ENCODE measurements at places on chromosomes 5 and 9.

GRCh38 chr9:18501949-18502348 lies 28.0 kb downstream of the ADAMTSL1 start:
- no peak for DNase-seq

DNA sequence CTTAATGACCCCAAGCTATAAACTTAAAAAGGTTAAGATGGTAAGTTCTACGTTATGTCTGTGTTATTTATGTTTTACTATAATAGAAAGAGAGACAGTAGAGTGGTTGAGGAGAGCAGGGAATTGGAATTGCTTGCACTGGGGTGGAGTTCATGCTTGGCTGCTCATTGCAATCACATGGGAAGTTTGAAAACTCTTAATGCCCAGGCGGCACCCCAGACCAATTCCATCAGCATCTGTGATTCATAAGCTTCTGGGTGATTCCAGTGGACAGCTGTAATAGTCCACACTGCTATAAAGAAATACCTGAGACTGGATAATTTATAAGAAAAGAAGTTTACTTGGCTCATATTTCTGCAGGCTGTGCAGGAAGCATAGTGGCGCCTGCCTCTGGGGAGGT lies 323.9 kb upstream of the MSX2 start:
- no peak for DNase-seq

DNA sequence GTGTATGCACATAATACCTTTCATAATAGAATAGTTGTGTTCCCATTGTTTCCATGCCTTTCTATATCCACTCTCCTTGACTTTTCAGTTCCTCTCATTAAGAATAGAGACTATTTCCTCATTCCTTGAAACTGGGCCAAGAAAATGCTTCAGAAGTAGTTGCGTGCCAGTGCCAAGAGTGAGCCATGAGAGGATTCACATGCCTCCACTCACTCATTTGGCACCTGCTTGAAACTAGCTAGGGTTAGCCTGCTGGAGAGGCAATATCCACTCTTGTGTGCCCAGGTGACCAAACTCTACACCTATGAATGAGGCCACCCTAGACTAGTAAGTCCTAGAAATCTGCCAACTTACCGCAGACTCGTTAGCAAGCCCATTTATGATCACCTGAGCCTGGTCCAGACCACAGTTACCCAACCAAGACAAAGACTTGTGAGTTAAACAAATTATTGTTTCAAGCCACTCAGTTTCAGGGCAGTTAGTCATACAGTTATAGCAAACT lies 276.3 kb downstream of the EPB41L4A start:
- DNase-seq: no peak

DNA sequence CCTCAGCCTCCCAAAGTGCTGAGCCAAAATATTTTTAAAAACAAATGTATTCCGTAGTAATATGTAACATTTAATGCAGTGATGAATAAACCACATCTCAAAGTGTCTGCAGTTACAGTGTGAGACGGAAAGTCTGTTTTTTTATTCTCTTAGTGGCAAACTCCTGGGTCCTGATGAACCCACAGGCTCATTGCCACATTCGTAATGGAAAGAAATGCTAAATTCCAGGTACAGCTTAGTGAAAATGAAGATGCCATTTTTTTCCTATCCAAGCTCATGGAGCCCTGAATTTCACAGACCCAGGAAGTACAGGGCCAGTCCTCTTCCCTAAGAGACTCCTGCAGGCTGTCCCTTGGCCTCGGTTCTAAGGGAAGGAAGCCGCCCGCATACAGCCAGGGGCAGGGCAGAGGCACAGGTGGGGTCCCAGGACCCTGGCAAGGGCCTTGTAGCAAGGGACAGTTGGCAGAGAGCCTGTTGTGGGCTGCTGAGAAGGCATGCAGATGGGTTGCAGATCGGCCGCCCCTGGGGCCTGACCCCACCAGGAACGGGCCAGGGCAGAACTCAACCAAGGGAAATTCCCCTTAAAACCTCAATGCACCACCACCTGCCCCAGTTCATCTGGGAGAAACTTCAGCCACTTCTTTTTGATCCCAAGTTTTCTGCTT lies 36.2 kb downstream of the IPPK start:
- no peak for DNase-seq

Measured in activated T-helper 1 cell treated with anti-CD3 and anti-CD28 coated beads, Interleukin-2, amount 50 U/mL, for 16 hours (primary cell).